DMS79 (cell line): ENCODE measurements at places on chromosomes 11 and 22.

- DNase-seq: no peak
These were observed 16.6 kb downstream of the OSBP start for GRCh38 chr11:59598961-59599360.

DNA sequence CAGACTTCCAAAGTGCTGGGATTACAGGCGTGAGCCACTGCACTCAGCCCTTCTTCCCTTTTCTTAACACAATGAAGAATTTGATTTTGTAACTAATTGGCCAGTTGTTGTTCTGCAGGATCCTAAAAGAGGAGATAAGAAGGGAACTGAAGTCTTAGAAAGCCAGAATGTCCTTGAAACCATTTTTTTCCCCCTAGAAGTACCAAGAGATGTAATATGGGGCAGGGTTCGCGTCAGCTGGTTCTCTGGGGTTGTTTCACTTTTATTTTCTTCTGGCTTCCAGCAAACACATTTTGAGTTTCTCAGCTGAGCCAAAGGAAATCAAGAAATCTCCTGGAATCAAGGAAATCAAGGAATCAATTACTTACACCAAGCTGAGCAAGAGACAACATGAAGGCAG lies 7.6 kb upstream of the NUCB2 start:
- no peak for DNase-seq

GRCh38 chr11:100584201-100584985 lies 102.7 kb upstream of the ARHGAP42 start:
- DNase-seq: no peak

GRCh38 chr22:36417281-36417686 lies 29.5 kb upstream of the MYH9 start:
- no peak for DNase-seq

DNA sequence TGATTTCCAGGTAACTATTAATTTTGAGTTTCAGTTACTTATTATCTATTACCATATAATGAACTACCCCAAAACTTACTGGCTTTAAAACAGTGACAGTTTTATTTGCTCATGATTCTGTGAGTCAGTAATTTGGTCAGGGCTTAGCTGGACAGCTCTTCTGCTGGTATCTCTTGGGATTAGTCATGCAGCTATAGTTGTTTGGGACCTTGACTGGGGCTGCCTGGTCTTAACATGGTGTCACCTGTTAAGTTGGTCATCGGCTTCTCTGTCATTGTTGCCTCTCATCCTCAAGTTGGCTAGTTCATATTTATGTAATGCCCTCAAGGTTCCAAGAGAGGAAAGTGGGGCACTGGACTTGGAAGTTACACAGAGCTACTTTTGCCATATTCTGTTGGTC lies 177.5 kb downstream of the TMEM135 start:
- no peak for DNase-seq

- no peak for DNase-seq
These were observed 87.2 kb downstream of the KIAA1671 start for GRCh38 chr22:25039754-25040153.

DNA sequence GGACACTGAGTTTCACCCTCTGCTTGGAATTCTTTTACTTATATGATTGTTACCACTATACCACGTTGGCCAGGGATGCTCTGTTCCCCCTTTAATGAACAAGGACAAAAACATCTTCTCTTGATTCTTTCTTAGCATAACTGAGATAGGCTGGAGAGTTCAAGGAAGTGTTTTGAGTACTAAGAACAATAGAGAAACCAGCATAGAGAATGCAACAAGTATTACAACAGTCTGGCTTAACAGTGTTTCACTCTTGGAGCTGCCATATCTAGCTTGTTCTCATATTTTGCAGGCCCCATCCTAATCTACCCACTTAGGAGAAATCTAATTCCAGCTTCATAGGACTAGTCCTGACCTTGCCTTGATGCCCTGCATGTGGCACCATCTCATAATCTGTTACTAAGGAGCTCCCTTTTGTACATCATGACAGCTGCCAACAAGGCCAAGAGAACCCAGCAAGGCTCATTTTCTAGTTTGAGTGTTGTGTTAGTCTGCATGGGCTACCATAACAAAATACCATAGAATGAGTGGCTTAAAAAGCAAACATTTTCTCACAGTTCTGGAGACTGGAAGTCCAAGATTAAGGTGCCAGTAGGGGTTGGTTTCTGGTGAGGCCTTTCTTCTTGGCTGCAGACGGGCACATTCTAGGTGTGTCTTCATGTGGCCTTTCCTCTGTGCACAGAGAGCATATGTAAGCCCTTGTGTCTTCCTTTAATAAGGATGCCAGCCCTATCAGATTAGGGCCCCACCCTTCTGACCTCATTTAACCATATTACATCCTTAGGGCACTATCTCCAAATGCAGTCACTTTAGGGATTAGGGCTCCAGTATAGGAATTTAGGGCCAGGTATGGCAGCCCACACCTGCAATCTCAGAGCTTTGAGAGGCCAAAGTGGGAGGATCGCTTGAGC lies 37.8 kb downstream of the PACS1 start:
- DNase-seq: no peak

GRCh38 chr11:47869544-47870393 lies 21.6 kb upstream of the NUP160 start:
- no peak for DNase-seq

GRCh38 chr11:85195934-85196333 lies 431.2 kb downstream of the DLG2 start:
- no peak for DNase-seq

GRCh38 chr11:104713401-104713800 lies 184.9 kb downstream of the CASP12 start:
- no peak for DNase-seq

GRCh38 chr22:30201945-30202344 lies 44.6 kb downstream of the LIF start:
- DNase-seq: no peak

DNA sequence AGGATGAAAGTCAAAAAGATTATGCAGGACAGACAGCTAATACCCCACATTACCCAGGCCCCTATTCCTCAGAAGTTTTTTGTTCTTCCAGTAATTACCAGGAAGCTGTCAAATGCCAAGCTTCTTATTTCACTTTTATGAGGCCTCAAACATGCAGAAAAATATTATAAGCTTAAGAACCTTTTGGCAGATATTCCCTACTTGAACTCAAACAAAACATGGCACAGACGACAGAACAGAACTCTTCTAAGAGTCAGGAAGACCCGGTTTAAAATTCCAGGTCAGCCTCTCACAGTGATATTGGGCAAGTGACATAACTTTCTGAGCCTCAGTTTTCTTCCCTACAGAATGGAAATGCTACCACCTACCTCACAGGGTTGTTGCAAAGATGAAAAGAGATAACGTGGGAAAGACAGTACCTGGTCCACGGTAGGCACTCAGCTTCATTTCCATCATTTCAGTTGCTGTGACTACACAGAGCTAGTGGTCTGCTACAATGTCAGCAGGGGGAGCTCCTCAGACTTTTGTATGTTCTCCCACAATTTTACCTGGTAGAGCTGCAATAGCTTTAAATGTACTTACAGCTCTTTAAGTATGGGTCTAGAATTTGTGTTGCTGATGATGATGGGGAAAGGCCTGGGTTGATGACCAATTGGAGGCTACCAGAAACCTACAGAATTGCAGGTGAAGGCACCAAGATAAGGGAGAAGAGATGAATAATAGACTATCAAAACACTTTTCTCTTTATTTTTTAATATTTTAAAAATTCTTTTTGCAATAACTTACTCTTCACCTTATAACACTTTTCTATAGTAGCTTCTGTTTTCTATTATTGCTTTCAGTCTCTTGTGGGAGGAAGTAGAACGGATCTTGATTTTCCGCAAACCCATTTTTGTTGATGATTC lies 98.3 kb upstream of the CHRM4 start:
- DNase-seq: no peak

- DNase-seq: no peak
These were observed 723 bp downstream of the HSCB start for GRCh38 chr22:28742562-28742962.

GRCh38 chr11:13278609-13279486 lies 1.3 kb downstream of the BMAL1 start:
- DNase-seq: no peak

DNA sequence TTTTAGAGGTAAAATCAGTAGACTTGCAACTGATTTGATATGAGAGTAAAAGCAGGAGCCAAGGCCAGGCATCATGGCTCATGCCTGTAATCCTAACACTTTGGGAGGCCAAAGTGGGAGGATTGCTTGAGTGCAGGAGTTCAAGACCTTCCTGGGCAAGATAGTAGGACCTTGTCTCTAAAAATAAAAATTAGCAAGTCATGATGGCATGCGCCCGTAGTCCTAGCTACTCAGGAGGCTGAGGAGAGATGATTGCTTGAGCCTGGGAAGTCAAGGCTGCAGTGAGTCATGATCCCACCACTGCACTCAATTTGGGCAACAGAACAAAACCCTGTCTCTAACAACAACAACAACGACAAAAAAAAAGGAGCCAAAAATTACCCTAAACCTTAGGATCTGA lies 13.5 kb downstream of the SGSM3 start:
- DNase-seq: no peak

DNA sequence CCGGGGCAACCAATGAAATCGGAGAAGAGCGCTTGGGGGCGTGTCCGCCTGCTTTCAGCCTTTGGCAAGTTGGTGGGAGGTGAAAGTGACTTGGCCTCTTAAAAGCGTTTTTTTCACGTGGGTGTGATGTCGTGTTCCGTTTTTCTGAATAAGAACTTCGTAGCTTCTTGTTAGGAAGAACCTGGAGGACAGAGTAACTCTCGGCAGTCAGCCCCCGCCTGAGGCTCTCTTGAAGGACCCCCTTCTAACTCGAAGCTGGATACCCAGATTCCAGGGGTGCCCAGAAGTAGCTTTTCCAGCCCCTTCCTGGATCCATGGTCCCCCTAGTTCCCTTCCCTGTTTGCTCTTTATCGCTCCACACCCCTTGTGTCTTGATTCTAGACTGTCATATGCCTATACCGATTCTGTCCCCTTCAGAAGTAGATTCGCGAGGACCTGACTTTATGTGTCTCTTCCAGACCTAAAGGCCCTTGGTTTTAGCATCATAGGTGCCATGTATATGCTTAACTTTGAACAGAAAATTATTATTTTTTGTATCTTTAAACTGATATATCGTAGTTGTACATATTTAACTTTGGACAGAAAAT lies 915 bp upstream of the OSBP start:
- DNase-seq: no peak

GRCh38 chr11:285021-285893 lies 3.7 kb upstream of the PGGHG start:
- DNase-seq: no peak

- no peak for DNase-seq
These were observed 70.2 kb downstream of the MED15 start for GRCh38 chr22:20577549-20577975.

DNA sequence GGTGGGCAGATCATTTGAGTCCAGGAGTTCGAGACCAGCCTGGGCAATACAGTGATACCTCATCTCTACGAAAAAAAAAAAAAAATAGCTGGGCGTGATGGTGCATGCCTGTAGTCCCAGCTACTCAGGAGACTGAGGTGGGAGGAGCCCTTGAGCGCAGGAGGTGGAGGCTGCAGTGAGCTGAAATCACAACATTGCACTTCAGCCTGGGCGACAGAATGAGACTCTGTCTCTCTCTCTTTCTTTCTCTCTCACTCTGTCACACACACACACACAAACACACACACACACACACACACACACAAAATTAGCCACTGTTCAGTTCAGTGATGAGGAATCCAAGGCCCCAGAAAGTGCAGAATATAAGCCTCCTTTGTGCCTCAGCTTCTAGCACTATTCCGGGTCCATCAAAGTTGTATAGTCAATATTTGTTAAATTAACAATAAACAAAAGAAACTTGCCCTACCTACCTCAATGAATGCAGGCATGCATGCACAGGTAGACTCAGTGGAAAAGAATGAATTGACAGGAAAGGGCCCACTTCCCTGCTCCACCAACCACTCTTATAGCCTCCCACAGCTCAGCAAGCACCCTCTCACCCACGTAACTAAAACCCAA lies 3.9 kb upstream of the SMIM35 start:
- DNase-seq: no peak
